ENCODE measurements at places on chromosomes 13 and 19.

DNA sequence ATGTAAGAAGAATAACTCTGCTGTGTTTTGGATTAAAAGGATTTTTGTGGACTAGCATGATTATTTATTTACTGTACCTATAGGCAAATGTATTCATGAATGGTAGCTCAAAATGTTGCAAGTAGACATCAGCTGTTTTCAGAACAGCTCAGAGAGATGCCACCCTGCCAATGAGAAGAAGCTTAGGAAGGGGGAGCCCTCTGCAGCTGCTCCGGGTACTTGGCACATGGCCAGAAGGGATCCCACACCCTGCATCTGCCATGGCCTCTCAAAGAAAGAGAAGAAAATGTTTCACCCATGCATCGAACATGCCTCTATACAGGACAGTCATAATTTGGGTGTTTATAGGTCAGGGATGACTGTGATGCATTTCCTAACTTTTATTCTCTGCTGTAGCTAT, 30.5 kb upstream of the MBNL2 start:
- no peak for DNase-seq

- DNase-seq, result peak; percentile 27
Observed at GRCh38 chr19:30227661-30228112, 144.5 kb upstream of the ZNF536 start.

- no peak for DNase-seq
Observed at GRCh38 chr19:48518207-48518606, 6.6 kb upstream of the LMTK3 start.

- DNase-seq, result no peak
Observed at GRCh38 chr19:55581145-55581822, 636 bp upstream of the ZNF579 start.

DNA sequence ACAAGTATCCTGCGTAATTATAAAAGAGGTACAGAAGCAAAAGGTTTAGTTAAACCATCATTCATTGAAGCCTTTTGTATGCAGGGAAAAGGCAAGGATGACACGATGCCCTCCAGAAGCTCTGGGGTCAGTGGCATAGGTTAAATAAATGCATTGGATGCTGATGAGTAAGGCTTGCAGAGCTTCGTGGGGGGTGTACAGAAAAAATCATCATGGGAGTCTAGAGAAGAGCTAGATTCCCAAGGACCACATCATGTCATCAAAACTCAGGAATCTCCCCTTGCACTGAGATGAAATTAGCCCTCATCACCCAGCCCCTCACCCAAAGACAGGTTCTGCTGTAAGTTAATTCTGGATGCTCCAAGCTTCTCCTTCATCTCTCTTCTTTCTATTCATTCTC, 8.3 kb downstream of the FPR1 start:
- no peak for DNase-seq

GRCh38 chr19:15431396-15432017, 12.7 kb upstream of the AKAP8L start:
- no peak for DNase-seq

GRCh38 chr19:42422901-42423461, 4.2 kb downstream of the LIPE start:
- DNase-seq, result peak; percentile 51

DNA sequence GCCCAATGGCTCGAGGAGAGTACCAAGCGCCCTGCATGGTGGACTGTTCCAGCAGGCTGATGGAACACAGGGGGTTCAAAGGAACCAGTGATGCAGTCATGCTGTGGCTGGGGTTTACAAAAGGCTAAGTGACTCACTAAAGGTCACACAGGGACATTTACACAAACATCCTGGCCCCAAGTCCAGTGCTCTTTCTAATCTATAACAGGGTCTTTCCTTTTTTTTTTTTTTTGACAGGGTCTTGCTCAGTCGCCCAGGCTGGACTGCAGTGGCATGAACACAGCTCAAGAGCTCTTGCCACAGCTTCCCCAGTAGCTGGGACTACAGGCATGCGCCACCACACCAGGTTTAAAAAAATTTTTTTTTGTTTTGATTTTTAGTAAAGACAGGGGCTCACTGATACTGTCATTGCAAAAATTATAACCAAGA, 2.8 kb upstream of the SLC25A15 start:
- no peak for DNase-seq

GRCh38 chr19:44615863-44616247, 2.5 kb downstream of the IGSF23 start:
- no peak for DNase-seq

DNA sequence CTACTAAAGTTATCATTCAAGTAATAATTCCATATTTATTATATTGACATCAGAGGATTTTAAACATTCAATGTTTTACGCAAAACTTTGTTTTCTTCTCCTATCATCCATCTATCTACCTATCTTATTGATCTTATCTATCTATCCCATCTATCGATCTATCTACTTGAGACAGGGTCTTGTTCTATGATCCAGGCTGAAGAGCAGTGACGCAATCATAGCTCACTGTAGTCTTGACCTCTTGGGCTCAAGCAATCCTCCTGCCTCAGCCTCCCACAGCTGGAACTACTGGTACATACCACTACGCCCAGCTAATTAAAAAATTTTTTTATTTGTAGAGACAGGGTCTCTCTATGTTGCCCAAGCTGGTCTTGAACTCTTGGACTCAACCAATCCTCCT, 27.4 kb downstream of the ZC3H13 start:
- no peak for DNase-seq

GRCh38 chr19:11365557-11366117, 8.8 kb upstream of the SWSAP1 start:
- DNase-seq, result no peak

GRCh38 chr19:39602224-39602623, at the start of gene LGALS13:
LGALS13 (plus strand) TSS chr19:39602524; CDS start chr19:39602569, 45 bp downstream.
- no peak for DNase-seq

GRCh38 chr19:5985098-5985783, 7.3 kb upstream of the RANBP3 start:
- DNase-seq, result no peak

DNA sequence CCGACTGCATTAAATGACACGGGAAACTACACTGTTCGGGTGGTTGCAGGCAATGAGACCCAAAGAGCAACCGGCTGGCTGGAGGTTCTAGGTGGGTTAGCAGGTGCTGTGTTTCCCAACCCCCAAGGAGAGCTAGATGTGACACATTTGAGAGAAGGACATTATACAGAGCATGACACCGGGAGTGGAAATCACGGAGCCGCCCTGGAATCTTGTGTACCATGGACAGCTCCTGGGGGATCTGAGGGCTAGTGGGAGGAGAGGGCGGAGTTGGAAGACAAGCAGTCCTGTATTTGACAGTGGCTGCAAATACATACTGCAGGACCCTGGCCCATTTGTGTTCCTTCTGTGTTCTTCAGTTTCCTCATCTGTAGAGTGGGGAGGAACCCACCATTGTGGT, 2.3 kb downstream of the CEACAM18 start:
- DNase-seq, result no peak

- no peak for DNase-seq
Observed at GRCh38 chr13:40127476-40127875, 472.0 kb downstream of the COG6 start.

GRCh38 chr13:96999091-96999490, 4.8 kb upstream of the OXGR1 start:
- no peak for DNase-seq

GRCh38 chr19:30799865-30800755, 427.9 kb downstream of the ZNF536 start:
- DNase-seq, result no peak

GRCh38 chr13:110853235-110853721, 61.6 kb downstream of the ANKRD10 start:
- DNase-seq, result no peak

GRCh38 chr19:46133777-46134241, 9.3 kb upstream of the IGFL3 start:
- no peak for DNase-seq

GRCh38 chr13:70237131-70237530, 128.9 kb upstream of the KLHL1 start:
- no peak for DNase-seq

DNA sequence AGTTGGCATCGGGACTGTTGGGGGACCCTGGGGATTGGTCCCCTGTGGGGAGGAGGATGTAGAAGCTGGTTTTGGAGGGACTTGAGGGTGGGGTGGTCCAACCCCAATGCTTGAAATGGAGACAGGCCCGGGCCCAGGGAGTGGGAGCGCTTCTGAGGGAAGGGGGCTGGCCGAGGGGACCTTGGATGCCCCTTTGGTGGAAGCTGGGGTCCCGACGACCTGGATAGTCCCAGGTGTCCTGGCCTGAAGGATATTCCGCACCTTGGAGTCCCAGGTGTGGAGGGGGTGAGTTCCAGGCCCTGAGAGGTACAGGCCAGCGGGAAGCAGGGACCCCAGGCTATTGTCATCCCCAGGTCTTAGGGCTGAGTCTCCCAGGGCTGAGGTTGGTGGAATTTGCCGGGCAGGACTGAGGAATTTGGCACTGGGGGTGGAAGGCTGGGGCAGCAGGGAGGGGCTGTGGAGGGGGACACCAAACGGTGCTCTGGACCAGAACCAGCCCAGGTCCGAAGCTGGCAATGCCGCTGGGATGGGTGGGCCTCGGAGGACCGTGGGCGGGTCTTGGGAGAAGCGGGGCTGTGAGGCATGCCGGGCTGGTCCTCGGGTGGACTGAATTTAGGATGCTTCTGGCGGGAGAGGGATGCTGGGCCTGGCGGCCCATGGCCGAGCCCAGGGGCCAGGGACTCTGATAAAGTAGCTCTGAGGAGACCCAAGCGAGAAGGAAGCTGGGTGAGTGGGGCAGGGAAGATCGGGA, 1.8 kb downstream of the HDGFL2 start:
- no peak for DNase-seq

DNA sequence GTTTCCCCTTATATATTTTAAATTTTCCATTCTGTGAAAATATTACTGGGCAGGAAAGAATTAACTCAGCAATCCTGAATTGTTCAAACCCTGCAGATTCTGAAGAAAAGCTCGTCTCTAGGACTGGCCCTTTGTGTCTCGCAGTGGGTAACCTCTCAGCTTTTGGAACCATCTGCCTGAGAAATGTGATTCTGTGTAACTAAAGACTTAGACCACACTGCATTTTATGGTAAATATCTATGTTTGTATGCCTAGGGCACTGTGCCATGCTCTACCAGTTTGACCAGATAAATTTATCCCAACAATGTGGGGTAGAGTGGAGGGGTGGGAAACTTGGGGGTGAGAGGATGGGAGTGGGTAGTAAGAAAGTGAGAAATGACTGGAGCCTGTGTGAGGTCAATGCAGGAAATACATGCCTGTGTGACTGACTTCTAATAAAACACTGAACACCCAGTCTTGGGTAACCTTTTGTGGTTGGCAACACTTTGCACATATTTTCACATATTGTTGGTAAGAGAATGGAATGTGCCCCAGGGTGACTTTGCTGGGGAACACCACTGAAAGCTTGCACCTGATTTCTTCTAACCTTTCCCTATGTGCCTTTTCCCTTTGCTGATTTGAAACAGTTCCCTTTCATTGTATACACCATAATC, 1181.9 kb downstream of the OLFM4 start:
- DNase-seq, result no peak

DNA sequence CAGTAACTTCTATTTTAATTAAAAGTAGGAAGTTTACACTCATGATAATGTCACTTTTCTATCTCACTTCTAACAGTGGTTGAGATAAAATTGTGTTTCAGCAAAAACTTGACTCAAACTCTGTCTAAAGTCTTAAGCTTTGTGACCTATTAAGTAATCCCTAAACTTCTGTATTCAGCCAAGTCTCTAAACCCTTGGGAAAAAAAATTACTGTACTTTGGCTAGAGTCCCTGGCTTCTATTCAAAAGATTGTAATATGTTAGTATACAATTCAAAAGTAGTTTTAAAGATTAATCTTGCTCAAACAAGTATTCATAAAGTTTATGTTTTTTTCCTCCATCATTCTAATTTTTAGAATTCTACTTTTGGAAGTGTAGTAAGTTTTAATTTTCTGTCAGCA, 1248.8 kb downstream of the UQCRFS1 start:
- no peak for DNase-seq

GRCh38 chr13:112776354-112776753, 86.5 kb downstream of the ATP11A start:
- DNase-seq, result no peak

DNA sequence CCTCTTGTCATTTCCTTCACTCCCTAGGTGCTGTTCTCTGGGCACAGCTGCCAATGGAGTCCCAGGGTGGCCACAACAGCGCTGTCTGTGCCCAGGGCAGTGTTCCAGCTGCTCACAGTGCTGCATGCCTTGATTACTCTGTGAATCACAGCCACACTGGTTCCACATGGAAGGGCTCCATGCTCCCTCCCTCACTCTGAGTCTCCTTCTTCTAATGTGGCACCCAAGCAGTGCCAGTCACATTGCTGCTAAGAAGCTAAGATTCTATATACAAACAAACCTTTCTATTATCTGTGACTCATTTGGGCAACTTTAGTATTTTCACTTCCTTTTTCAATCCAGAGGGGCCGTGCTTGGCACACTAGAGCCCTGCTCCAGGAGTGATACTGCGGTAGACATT, 248.7 kb downstream of the TDRD3 start:
- no peak for DNase-seq

DNA sequence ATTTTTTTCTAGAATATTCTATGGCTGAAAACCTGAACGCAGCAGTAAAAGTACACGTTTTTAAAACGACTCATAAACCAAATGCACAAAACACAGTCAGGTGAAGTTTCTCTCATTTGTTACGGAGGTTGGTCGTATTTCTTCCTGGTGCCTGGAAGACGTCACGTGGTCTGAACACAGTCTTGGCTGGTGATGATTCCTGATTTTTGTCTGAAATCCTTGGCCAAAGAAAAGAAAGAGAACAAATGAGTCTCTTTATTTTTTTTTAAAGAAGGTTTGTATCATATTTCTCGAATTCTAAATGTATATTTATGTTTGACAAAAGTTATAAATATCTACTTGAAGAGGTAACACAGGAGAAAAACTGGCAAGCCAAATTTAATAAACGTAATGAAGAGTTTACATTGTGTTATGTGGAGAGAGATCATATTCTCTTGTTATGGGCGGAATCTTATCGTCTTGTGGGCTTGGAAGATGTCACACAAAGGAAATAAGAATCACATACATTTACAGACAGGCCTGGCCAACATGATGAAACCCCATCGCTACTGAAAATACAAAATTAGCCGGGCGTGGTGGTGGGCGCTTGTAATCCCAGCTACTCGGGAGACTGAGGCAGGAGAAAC, 10.0 kb upstream of the PNMA8A start:
- no peak for DNase-seq

All from NCI-H1930 (cell line).